ENCODE measurements at places on chromosomes 1 and 21.

GRCh38 chr1:248013229-248013710, at the start of gene OR2L5:
Gene OR2L5 (plus strand): TSS chr1:248013660. CDS start chr1:248021948, 8,288 bp downstream.
- DNase-seq = no peak

GRCh38 chr1:204172404-204173029, 6.4 kb upstream of the REN start:
- no peak for DNase-seq

DNA sequence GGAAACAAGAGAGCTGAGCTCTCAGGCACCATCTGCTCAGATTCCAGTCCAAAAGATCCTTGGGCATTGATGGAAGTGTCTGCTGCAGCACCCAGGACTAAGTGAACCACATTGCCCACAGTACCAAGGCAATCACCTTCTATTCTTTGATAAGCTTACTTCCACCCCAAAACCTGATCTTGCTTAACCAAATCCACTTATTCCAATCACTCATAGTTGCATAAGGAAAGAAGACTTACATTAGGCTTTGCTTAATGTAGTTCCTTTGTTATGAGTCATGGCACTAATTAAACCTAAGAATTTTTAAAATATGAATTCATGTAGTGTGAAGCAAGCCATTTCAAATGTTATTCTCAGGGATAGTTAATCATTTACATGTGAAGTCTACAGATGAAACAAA, 84.5 kb downstream of the UCHL5 start:
- DNase-seq = no peak

GRCh38 chr1:33434363-33434750, 3.5 kb upstream of the PHC2 start:
- DNase-seq = no peak

DNA sequence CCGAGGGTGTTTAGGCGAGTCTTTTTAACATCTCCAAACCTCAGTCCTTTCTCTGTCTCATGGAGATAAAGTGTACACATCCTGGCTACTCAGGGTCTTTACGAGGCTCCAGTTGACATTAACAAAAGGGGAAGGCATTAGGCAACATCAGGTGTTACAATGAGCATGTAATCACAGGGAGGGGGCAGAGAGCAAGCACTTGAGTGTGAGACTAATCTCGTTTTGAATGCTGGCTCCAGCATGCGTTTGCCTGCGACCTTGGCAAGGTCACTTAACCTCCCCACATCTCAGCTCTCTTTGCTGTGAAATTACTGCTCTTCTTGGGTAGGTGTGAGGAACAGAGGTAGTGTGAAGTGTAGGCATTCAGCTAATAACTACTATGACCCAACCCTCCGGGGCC, 3.1 kb downstream of the TNNT2 start:
- no peak for DNase-seq

GRCh38 chr1:43338001-43338400, 383 bp downstream of the MPL start:
- DNase-seq = no peak

DNA sequence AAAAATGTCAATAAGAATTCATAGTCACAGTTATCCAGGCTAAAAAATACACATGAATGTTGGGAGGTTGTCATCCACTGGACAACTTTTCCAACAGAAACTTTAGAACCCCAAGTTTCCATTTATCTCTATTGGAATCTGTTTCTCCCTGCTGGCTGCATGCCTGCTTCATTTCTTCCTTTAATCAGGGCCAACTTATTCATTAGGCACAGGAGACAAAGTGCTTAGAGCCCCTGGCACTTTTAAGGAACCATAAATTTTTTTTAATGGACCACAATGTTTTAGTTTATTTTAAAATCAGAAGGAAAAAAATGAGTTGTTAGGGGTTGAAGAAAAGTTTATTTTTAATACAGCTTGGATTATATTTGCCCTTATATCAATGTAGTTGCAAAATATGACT, 26.7 kb upstream of the C2CD2 start:
- no peak for DNase-seq

DNA sequence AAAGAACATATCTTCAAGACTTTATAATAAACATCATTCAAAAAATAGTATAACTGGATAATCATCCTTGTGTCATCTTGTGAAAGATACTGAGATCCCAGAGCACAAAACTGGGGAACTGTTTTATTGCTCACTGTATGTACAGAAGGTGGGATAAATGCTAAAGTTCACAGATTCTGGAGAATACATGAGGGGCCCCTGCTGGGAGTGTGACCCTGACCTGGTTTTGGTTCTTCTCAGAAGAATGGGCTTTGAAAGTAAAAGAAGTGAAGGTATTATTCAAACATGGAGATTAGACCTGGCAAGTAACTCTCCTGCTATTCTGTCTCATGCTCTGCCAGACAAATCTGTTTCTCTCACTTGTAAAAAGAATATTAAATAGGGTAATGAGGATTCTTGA, 14.5 kb downstream of the WDR26 start:
- no peak for DNase-seq

DNA sequence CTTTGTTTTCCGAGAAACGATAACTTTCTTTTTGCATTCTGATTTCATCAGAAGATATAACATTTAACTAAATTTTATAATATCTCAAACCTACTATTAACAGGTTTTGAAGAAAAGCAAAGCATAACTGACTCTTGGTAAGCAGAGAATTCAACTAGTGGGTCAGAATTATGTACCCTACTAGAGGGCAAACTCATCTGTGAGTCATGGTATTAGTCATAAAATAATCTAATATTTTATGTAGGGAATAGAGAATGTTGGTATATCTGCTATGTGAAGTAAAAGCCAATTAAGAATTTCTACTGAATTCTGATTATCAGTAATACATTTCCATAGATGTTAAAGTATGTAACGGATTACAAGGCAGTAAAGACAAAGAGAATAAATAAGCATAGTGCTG, 56.8 kb downstream of the USP1 start:
- DNase-seq = no peak
